ENCODE measurements at places on chromosomes 16 and 17. TPM values are rescaled to one million over a fixed set of nuclear protein-coding genes. Genes with fewer than 3 reads are reported as not detected.

- H3K27me3 ChIP-seq = no peaks in the 10 kb centered on the region
- DNase-seq = no peak
- H3K4me1 ChIP-seq = no peaks in the 10 kb centered on the region
- no peak overlapping the region for H3K27ac ChIP-seq
- H3K4me3 ChIP-seq = no peak overlapping the region
- H3K36me3 ChIP-seq = no peaks in the 10 kb centered on the region
These were observed 142.8 kb downstream of the AXIN2 start for GRCh38 chr17:65418622-65419021.

- DNase-seq = peak; percentile 23
- H3K27me3 ChIP-seq = no peaks in the 10 kb centered on the region
- no peaks in the 10 kb centered on the region for H3K36me3 ChIP-seq
- H3K4me1 ChIP-seq = peaks cover 10% of the 10 kb centered on the region
- no peak overlapping the region for H3K27ac ChIP-seq
These were observed 476.8 kb downstream of the SHISA9 start for GRCh38 chr16:13378151-13378550.

The UNKL gene
- 112 TPM for total RNA-seq

- H3K36me3 ChIP-seq = no peaks in the 10 kb centered on the region
- no peak for DNase-seq
- H3K27ac ChIP-seq = no peak overlapping the region
- peaks cover 76% of the 10 kb centered on the region for H3K27me3 ChIP-seq
These were observed 284.4 kb downstream of the FOXL1 start for GRCh38 chr16:86862595-86863280.

The KIF18B gene
- total RNA-seq = 48.2 TPM

The SEZ6L2 gene
- 64.0 TPM for total RNA-seq

DNA sequence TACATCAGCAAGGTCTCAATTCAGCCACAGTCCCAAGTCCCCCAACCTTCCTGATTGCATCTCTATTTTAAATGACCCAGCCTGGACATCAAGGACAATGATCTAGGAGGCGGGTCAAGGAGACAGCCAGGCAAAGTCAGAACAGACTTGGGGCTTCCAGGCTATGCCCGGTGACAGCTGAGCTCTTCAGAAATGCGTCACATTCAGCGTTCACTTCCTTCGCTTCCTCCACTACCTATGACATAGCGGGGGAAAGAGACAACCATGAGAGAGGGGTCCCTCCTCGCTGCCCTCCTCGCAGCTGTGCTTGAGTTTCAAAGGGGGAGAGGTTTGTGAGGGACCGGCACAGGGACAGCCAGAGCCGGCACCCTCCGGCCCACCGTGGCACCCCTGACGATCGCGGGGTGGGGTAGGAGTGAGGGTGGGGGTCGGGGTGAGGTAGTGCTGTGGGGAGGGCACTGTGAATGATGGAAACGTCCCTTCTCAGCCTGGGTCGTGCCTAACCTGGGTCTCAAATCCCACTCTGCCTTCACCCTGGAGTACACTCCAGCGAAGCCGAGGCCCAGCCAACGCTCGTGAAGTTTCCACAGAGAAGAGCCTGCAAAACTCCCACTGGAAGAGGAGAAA lies 12.3 kb upstream of the LGALS3BP start:
- peaks cover 19% of the 10 kb centered on the region for H3K36me3 ChIP-seq
- H3K27me3 ChIP-seq = no peaks in the 10 kb centered on the region
- H3K4me3 ChIP-seq = no peak overlapping the region
- no peak overlapping the region for H3K27ac ChIP-seq
- DNase-seq = no peak

GRCh38 chr17:18991531-18992315 lies 12.8 kb downstream of the FAM83G start:
- H3K4me1 ChIP-seq = no peaks in the 10 kb centered on the region
- H3K36me3 ChIP-seq = peaks cover 7% of the 10 kb centered on the region
- H3K27me3 ChIP-seq = no peaks in the 10 kb centered on the region
- no peak overlapping the region for H3K4me3 ChIP-seq
- no peak overlapping the region for H3K27ac ChIP-seq

GRCh38 chr16:16021020-16021419 lies 71.6 kb downstream of the ABCC1 start:
- no peak overlapping the region for H3K4me3 ChIP-seq
- peak overlapping the region; percentile 68 for H3K27ac ChIP-seq
- H3K4me1 ChIP-seq = peaks cover 91% of the 10 kb centered on the region
- H3K27me3 ChIP-seq = no peaks in the 10 kb centered on the region
- peaks cover 39% of the 10 kb centered on the region for H3K36me3 ChIP-seq
- no peak for DNase-seq

- peaks cover 27% of the 10 kb centered on the region for H3K4me1 ChIP-seq
- H3K4me3 ChIP-seq = no peak overlapping the region
- no peaks in the 10 kb centered on the region for H3K27me3 ChIP-seq
- no peaks in the 10 kb centered on the region for H3K36me3 ChIP-seq
These were observed 20.9 kb downstream of the G6PC3 start for GRCh38 chr17:44091200-44091997.

DNA sequence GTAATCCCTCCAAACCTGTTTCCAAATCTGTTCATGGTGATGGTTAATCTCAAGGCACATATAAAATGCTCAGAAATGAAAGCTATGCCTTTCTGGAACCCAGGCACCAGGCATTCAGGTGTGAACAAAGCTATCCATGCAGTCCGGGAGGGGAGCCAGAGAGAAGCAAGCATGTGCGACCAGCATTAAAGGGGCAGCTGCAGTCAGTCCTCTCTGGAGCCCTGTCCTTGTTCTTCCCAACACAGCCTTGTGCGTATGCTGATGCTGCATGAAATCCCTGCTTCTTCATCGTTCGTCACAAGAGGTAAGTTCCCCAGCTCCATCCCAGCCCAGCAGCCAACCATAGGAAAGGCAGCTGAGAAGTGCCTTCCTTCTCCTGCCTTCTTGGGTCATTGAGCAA lies 148.7 kb downstream of the GRIN2A start:
- peaks cover 51% of the 10 kb centered on the region for H3K27me3 ChIP-seq
- DNase-seq = no peak
- no peak overlapping the region for H3K4me3 ChIP-seq
- no peaks in the 10 kb centered on the region for H3K36me3 ChIP-seq

DNA sequence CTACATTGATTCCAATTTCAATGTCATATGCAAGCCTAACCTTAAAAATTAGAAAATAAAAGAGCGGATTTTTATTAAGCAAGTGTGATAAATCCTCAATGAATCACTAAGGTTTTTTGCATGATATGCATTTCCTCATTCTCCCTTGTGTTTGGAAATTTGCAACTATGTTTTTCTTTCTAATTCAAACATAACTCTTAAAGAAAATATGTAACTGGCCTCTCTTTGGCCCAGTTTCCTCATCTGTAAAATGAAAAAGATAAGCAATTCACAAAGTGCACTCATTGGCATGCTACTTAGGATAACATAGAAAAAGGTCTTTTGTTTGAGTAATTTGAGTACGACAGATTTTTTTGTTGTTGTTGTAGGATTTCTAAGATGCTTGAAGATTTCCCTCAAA lies 295.5 kb downstream of the CDH11 start:
- no peaks in the 10 kb centered on the region for H3K36me3 ChIP-seq
- H3K27ac ChIP-seq = no peak overlapping the region
- H3K27me3 ChIP-seq = no peaks in the 10 kb centered on the region
- no peak overlapping the region for H3K4me3 ChIP-seq

The KRTAP1-1 gene
- total RNA-seq = not detected

DNA sequence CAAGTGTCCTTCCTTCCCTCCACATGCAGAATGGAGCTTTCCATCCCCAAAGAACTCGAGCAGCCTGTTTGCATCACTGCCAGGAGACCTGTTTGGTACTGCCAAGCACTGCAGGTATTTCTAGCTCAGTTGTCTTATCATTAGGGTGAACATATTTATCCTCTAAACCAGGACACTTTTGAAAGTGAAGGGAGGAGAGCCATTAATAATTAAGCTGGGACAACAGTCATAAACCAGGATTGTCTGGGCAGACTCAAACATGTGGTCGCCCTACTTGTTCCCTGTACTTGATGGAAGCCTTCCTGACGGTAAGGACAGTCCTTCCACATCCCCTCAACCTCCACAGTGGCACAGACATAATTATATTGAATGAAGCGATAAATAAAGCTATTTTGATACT lies 67.4 kb downstream of the PRKCA start:
- DNase-seq = no peak
- H3K36me3 ChIP-seq = no peaks in the 10 kb centered on the region
- H3K27me3 ChIP-seq = no peaks in the 10 kb centered on the region

DNA sequence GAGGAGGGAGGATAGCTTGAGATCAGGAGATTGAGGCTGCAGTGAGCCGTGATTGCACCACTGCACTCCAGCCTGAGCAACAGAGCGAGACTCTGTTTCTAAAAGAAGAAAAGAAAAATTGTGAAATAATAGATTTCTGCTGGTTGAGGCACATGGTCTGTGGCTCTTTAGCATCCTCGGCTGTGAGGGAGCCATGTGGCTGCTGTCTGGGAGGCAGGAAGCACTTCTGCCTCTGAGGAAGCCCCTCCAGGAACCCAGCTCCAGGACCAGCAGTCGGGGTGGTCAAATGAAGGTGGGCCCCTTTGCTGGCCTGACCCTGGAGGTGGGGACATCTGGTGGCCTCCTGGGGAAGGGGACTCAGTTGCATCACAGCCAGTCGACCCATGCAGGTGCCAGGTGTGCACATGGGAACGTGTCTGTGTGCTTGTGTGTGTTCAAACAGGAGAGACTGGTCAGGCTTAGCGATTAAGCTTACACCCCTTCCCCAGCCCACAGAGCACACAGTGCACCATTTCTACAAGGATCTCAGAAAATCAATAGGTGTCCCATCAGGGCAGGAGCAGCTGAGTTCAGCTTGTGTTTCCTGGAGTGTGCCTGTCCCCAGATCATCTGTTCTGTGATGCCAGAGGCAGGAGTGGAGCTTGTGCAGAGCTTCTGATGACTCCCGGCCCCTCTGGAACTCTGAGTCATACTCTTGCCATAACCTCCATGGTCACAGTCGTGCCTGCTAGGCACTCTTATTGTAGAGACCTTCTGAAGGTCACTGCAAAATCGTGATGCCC lies 24.3 kb upstream of the MGAT5B start:
- no peak overlapping the region for H3K4me3 ChIP-seq
- peaks cover 4% of the 10 kb centered on the region for H3K4me1 ChIP-seq
- H3K27ac ChIP-seq = no peak overlapping the region
- no peak for DNase-seq

GRCh38 chr17:41004397-41004796 lies 4.5 kb downstream of the KRTAP3-1 start:
- H3K4me3 ChIP-seq = no peak overlapping the region
- H3K27me3 ChIP-seq = no peaks in the 10 kb centered on the region
- H3K36me3 ChIP-seq = no peaks in the 10 kb centered on the region
- H3K4me1 ChIP-seq = peaks cover 28% of the 10 kb centered on the region

DNA sequence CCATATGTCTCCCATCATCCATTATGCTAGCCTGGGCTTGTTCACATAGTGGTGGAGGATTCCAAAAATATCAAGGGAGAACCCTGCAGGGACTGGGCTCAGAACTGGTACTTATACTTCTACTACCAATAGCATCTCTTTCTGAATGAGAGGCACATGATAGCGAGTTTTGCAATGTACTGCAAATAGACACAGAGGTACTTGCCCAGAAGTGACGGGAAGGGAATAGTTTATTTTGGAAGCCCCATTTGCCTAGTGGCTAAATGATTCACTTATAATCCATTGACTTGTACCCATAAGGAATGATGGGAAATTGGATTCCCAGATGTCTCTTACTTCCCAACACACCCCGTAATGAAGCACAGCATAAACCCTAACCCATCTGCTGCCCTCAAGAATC lies 124.8 kb upstream of the ERCC4 start:
- H3K4me1 ChIP-seq = no peaks in the 10 kb centered on the region
- H3K4me3 ChIP-seq = no peak overlapping the region
- H3K27ac ChIP-seq = no peak overlapping the region
- H3K27me3 ChIP-seq = peaks cover 59% of the 10 kb centered on the region
- DNase-seq = no peak

The HS3ST6 gene
- total RNA-seq = not detected

The MMP2 gene
- 1.6 TPM for total RNA-seq

DNA sequence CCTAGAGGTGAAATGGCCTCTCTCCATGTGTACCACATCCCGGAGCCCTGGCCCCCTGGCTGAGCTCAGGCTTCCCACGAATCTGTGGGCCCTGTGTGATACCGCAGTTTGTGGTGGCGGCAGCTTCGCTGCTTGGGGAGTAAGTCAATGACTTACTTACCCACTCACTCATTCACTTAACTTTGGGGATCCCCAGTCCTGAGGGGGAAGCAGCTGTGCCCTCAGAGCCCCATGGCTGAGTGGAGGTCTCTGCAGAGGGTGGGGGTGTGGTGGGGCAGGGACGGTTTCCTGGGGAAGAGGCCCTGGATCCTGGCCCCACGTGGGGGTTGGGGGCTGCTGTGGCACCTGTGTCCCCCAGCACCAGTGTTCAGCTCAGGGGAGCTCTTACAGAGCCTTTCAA lies 13.2 kb downstream of the KCNJ12 start:
- no peak for DNase-seq
- H3K36me3 ChIP-seq = no peaks in the 10 kb centered on the region
- H3K27me3 ChIP-seq = 0 out of 2 replicates have a peak, but pooled peaks cover 4% of the 10 kb centered on the region
- no peak overlapping the region for H3K4me3 ChIP-seq
- no peak overlapping the region for H3K27ac ChIP-seq

DNA sequence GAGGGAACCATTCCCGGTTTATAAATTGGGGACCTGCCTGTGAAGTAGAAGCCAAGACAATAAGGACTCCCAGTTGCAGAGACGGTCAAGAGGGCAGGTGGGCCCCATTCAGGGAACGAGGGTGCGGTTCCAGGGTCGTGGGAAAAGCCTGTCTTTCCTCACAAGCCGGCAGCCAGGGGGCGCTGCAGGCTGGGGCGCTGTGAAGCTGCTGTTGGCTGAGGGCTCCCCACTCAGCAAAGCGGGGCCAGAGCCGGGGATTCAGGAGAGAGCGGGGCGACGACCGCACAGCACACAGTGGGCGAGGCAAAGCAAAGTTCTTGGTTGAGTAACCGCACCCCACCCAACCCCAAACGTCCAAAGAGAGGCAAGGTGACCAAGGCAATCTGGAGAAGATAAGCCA lies 24.9 kb downstream of the CDRT15 start:
- H3K36me3 ChIP-seq = no peaks in the 10 kb centered on the region
- H3K4me1 ChIP-seq = no peaks in the 10 kb centered on the region
- DNase-seq = no peak
- H3K27ac ChIP-seq = no peak overlapping the region
- H3K4me3 ChIP-seq = no peak overlapping the region

- H3K36me3 ChIP-seq = no peaks in the 10 kb centered on the region
- no peaks in the 10 kb centered on the region for H3K27me3 ChIP-seq
- no peak for DNase-seq
- no peak overlapping the region for H3K27ac ChIP-seq
- no peak overlapping the region for H3K4me3 ChIP-seq
These were observed 10.0 kb upstream of the NAGLU start for GRCh38 chr17:42526031-42526444.

The SMIM22 gene
- total RNA-seq = 134 TPM

- no peaks in the 10 kb centered on the region for H3K27me3 ChIP-seq
- H3K27ac ChIP-seq = no peak within 1 kb of the TSS
- no peaks in the 10 kb centered on the region for H3K36me3 ChIP-seq
These were observed at the start of gene TBKBP1 for GRCh38 chr17:47693731-47694580. Gene TBKBP1, plus strand, starts transcription at chr17:47694161. Its CDS starts 1,952 bp downstream, at chr17:47696113.

GRCh38 chr17:28839221-28839620 lies 3.4 kb downstream of the FAM222B start:
- H3K4me1 ChIP-seq = peaks cover 12% of the 10 kb centered on the region
- no peaks in the 10 kb centered on the region for H3K27me3 ChIP-seq
- peaks cover under 1% of the 10 kb centered on the region for H3K36me3 ChIP-seq
- no peak for DNase-seq
